SK-N-SH treated with all-trans-retinoic acid at 6 μM for 48 hours (cell line): ENCODE measurements at places on chromosomes 6 and 20.
A peak's percentile ranks its signal among the peaks of the same experiment; 100 is the strongest.

DNA sequence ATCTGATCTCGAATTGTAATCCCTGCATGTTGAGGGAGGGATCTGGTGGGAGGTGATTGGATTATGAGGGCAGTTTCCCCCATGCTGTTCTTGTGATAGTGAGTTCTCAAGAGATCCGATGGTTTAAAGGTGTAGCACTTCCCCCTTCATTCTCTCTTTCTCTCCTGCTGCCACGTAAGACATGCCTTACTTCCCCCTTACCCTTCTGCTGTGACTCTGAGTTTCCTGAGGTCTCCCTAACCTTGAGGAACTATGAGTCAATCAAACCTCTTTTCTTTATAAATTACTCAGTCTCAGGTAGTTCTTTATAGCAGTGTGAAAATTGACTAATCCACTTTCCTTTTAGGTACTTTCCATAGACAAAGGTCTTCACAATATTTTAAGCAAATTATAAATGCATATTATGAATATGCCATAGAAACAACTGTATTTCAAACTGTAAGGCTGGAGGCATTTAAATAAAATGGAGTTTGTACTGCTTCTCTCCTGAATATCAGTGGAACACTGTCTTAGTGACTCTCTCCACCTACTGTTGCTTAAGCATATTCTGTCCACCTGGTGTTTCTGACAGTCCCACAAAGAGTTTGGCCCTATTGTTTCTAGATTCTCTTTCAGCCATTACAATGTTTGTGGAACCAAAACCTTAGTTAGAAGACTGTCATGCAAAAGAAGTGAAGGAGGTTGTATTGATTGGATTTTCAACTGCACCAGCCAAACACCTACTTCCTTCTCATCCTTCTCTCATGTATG lies 24.3 kb upstream of the IL17A start:
- no peak for ATAC-seq

DNA sequence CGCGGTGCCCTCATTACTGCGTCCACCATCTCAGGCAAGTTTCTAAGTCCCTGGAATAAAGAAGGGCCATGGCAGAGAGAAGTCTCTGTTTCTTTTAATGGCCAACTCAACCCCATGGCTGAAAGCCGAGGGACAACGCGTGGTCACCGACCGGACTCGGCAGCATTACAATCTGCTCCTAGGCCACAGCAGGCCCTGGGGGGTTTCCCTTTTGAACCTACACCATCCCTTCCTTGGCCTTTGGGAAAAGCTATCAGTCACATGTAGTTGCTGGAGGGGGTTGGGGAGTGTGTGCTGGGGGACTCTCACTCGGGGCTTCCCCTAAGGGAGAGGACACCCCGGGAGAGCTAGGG lies 11.1 kb upstream of the FAM83C start:
- ATAC-seq = no peak

GRCh38 chr6:86331265-86331840 lies 606.0 kb upstream of the HTR1E start:
- ATAC-seq = no peak

- ATAC-seq = peak; percentile 24; the same call in 1 of the 3 replicates
Observed at GRCh38 chr6:38713812-38714211, 1.3 kb upstream of the DNAH8 start.

- ATAC-seq = peak; percentile 28
Observed at GRCh38 chr6:129843573-129843972, 17.5 kb downstream of the TMEM244 start.

- no peak for ATAC-seq
Observed at GRCh38 chr20:63635431-63636141, 8.7 kb upstream of the GMEB2 start.

DNA sequence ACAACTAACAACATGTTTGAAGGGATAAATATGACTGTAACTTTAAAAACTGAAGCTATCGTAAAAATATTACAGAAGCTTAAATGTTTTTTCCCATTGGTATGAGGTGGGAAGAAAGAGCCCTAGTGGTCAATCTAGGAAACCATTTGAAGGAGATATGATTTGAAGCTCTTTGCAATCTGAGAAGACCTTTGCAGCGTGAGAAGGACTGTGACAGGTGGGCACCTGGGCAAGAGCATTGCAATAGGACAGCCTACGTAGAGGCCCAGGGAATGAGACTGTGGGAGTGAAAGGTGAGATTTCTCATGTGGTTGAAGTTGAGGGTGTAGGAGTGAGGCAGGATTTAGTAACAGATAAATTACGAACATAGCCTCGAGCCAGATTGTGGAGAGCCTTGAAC lies 108.0 kb upstream of the PDE7B start:
- ATAC-seq = no peak

DNA sequence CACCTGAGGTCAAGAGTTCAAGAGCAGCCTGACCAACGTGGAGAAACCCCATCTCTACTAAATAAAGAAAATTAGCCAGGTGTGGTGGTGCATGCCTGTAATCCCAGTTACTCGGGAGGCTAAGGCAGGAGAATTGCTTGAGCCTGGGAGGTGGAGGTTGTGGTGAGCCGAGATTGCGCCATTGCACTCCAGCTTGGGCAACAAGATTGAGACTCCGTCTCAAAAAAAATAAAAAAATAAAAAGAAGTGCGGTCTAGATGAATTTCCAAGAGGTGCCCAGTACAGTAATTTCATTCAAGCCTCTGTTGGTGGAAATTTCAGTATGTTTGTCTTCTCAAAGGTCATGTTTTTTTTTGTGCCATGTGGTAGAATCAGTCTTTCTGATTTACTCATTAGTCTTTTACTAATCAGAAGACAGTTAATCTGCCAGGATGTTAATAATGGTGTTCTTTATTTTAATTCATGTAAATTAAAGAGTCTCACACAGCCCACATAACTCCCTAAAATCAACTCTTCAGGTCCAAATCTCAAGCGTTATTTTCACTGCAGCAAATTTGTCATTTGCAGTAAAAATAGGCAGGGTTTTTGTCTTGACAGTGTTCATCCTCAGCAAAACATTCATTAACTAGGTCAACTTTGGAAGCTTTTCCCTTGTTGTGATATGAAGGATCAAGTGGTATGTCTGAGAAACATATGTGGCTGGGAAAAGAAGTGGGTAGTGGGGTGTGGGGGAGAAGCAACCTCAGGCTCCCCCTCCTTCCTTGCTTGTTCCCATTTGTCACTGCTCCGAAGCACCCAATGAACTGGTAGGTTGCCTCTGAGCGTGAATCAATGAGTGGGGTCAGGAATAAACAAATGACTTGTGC lies 13.3 kb downstream of the TP53INP2 start:
- ATAC-seq = no peak

- no peak for ATAC-seq
Observed at GRCh38 chr6:71127374-71127773, 161.2 kb upstream of the OGFRL1 start.

DNA sequence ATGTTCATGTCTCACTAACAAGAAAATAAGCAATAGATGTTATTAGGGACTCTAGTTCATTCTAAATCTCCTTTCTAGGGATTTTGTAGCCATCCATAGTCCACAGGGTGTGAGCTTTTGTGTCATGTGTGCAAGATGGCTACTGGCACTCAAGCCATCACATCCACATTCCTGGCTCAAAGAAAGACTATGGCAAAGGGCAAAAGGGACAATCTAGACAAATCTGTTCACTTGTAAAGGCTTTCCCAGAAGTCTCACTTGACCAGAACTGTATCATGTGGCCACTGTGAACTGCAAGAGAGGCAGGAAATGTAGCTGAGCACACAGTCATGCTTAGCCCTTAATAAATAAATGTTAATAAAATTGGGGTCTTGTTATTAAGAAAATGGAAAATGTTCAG lies 212.6 kb upstream of the EXOC2 start:
- no peak for ATAC-seq

DNA sequence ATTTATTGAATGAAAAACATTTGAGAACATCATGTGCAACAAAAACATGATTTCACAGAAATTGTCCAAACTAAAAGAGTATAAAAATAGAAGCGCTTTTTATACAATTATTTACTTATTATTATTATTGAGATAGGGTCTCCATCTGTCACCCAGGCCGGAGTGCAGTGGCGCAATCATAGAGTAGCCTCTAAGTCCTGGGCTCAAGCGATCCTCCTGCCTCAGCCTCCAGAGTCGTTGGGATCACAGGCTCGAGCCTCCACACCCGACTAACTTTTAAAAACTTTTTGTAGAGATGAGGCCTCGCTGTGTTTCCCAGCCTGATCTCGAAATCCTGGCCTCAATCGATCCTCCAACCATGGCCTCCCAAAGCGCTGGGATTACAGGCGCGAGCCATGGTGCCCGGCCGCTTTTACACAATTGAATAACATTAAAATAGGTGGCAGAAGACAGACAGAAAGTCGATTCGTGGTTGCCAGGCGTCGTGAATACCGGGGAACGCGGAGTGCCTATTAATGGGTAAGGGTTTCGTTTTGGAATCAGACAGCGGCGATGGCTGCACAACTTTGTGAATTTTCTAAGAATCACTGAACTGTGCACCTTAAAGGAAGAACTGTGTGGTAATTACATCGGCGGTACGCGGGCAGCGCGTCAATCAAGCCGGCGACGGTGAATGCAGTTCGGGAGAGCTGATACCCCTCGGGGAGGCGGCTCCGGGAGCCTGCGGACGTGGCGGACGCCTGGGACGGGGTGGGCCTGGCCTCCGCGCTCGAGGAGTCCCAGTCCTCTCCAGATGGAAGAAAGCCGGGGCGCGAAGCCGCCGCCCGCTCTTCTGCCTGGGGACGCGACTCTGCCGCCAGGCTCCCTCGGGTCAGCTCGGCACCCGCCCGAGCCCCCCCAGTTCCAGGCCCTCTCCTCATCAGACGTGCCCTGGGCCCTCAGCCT lies 807 bp downstream of the TBC1D20 start:
- ATAC-seq = peak; percentile 74

GRCh38 chr6:163825033-163825432 lies 410.5 kb downstream of the QKI start:
- no peak for ATAC-seq

GRCh38 chr6:75850026-75850833 lies 101.2 kb downstream of the MYO6 start:
- ATAC-seq = no peak

GRCh38 chr6:66210964-66211363 lies 503.9 kb upstream of the EYS start:
- no peak for ATAC-seq

DNA sequence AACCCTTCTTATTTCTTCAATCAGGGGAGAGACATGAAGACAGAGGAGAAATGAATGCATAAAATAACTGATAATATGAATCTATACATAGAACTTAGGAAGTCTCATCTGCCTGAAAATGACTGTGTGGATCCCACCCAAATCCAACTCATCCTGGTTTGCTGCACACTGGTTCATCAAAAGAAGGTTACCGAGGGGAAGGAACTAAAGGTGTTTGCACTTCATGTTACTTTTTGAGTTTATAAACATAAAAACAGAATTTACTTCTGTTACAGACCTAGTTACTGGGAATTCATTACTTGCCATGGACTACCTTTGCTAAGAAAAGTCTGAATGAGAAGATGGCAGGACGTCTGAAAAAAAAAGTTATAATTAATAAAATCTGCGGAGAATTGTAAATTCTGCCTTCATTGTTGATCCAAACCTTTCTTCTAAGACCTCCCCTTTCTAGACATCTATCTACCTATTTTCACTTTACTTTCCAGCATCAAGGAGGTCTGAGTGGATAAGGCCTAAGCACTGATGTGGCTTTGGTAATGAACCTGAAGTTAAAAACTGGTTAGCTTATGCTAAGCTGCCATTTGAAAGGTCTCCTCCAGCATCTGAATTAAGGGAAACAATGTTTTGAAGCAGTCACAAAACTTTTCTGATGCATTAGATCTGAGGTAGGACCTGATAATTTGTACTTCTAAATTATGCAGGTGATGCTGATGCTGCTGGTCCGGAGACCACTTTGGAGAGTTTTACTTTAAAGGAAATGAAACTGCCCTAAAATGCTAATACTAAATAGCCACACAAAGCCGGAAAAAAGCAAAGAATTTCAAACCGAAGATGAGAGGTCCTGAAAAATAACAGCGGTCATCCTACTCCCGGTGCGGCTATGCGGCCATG lies 84.0 kb downstream of the HFE start:
- ATAC-seq = no peak; the same call in 2 of the 3 replicates

GRCh38 chr6:115914098-115914497 lies 146.6 kb downstream of the FRK start:
- ATAC-seq = no peak

DNA sequence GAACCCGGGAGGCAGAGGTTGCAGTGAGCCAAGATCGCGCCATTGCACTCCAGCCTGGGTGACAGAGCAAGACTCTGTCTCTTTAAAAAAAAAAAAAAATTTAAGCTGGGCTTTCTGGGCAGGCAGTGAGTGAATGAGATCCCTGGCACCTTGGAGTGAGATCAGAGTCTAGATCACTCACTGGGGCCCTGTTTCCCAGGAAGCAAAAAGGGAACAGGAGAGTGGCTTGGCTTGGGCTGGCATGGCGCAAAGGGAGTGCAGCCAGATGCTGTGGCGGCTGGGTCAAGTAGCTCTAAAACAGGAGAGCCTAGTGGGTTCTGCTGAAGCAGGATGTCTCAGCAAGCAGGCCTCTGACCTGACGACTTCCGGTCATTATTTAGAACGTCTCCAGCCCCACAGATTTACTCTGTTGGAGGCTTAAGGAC lies 10.4 kb downstream of the PLCG1 start:
- ATAC-seq = no peak

GRCh38 chr20:63441136-63442099 lies 31.0 kb downstream of the KCNQ2 start:
- ATAC-seq = no peak

GRCh38 chr6:117401799-117402198 lies 23.9 kb downstream of the ROS1 start:
- ATAC-seq = no peak

- ATAC-seq = no peak
Observed at GRCh38 chr6:152984513-152984872, 1.7 kb upstream of the FBXO5 start.

GRCh38 chr20:51067792-51068191 lies 44.9 kb upstream of the KCNG1 start:
- no peak for ATAC-seq

DNA sequence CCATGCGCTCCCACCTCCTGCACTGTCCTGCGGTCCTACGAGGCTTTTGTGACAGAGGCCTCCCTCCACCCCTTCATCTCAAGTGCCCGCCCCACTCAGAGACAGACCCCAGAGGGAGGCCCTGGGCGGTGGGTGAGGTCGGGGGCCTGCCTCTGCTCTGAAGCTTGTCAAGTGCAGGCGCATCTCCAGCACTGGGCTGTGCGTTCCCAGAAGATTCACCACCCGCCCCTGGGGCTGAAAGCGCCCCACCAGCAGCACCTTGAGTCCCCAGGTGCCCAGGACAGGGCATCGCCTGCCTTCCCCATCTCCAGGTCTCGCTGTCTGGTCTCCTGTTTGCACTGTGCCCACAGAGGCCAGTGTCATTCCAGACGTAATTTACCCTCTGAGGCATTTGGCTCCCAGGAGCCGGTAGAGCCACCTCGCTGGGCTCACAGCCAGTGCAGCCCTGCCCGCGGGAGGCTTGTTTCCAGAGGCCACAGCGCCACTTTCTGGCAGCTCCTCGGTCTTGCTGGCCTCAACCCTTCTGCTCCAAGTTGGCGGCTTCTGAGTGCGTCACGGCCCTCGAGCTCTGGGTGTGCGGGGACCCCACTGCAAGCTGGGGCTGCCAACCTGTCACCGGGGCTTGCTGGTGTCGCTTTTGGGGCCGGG lies 191.1 kb downstream of the TAF4 start:
- ATAC-seq = no peak

DNA sequence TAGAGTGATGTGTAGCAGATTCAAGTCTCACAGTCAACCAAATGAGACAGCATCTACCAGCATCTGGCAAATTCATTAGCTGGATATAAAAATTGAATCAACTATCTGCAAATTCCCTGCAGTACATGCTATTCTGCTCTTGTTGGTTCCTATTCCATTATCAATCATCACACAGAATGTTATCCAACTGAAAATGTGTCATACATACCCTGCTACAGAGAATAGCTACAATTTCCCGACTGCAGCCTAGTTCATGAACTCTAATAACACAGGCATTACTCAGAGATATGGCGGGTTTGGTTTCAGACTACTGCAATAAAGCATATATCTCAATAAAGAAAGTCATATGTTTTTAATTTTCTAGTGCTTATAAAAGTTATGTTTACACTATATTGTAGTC lies 78.4 kb downstream of the AHI1 start:
- peak; percentile 88 for ATAC-seq
